RKO (cell line): ENCODE measurements at places on chromosomes 3 and 15.

DNA sequence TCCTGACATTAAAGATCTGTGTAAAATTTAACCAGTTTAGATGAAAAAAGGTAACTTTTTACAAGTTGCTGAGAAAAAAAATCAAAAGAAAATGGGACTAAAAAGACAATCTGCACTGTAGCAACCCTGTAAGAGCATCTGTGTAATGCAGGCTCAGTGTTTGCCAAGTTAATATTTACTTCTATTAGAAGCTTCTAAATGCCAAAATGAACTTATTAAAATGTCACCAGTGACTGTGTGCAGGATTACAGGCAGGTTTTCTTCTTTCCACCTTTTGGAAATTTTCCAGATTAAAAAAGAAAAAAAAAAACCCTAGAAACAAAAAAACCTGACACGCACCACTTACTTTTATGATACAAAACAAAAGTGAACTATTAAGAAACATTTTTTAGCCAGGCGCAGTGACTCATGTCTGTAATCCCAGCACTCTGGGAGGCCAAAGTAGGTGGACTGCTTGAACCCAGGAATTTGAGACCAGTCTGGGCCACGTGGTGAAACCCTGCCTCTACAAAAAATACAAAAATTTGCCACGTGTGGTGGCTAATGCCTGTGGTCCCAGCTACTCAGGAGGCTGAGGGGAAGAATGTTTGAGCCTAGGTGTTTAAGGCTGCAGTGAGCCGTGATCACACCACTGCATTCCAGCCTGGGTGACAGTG lies 87.2 kb downstream of the TJP1 start:
- no peak for DNase-seq

DNA sequence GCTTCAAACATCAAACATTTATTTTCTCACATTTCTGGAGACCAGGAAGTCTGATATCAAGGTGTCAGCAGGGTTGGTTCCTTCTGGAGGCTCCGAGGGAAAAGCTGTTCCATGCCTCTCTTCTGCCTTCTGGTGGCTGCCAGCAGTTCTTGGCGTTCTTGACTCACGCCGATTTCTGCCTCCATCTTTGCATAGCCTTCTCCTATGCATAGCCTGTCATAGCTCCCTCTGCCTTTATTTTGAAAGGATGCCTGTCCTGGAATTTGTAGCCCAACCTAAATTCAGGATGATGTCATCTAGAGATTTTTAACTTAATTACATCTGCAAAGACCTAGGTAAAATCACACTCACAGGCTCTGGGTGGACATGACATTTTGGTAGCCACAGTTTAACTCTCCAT lies 70.4 kb downstream of the RGMA start:
- DNase-seq, result no peak

DNA sequence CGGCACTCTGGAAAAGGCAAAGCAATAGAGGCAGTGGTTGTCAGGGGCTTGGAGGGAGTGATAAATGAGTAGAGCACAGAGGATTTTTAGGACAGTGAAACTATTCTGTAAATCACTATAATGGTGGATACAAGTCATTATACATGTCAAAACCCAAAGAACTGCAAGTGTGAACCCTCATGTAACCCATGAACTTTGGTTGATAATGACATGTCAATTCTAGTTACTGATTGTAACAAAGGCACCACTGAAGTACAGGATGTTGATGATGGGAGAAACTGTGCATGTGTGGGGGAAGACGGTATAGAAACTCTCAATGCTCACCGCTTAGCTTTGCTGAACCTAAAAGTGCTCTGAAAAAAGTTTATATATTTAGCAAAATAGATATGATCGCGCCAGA lies 36.0 kb downstream of the BTLA start:
- DNase-seq, result no peak

- no peak for DNase-seq
Observed at GRCh38 chr3:4751029-4751501, 228.2 kb upstream of the BHLHE40 start.

GRCh38 chr3:33057320-33058298 lies 39.3 kb downstream of the GLB1 start:
- DNase-seq, result no peak

DNA sequence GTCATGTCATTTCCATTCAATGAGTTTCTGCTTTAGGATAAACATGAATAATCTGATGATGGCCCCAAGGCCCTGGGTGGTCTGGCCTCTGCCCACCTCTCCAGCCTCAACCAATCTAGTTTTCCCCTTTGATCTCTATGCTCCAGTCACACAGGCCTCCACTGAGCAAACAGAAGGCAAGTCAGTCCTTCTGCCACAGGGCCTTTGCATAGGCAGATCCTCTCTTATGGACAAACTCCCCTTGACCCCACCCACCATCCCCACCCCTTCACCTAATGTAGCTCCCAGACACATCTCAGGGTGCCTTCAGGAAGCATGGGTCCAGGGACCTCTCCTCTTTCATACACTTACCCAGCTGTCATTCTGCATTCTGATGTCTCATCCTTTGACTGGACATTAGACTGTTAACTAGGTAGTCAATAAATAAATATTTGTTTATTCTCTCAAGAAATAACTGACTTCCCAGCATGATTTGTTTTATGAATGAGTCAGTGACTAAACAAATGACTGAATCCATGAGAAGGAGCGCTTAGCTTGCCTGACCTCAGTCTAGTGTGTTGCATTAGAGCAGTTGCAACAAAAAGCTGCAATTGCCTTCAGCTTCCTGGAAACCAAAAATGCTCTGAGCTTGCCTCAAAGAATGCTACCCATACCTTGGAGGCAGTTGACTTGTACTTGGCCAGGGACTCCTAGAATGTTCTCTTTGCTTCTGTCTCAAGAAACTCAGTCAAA lies 386.6 kb upstream of the WNT5A start:
- no peak for DNase-seq

GRCh38 chr3:6392123-6392522 lies 468.8 kb upstream of the GRM7 start:
- no peak for DNase-seq

DNA sequence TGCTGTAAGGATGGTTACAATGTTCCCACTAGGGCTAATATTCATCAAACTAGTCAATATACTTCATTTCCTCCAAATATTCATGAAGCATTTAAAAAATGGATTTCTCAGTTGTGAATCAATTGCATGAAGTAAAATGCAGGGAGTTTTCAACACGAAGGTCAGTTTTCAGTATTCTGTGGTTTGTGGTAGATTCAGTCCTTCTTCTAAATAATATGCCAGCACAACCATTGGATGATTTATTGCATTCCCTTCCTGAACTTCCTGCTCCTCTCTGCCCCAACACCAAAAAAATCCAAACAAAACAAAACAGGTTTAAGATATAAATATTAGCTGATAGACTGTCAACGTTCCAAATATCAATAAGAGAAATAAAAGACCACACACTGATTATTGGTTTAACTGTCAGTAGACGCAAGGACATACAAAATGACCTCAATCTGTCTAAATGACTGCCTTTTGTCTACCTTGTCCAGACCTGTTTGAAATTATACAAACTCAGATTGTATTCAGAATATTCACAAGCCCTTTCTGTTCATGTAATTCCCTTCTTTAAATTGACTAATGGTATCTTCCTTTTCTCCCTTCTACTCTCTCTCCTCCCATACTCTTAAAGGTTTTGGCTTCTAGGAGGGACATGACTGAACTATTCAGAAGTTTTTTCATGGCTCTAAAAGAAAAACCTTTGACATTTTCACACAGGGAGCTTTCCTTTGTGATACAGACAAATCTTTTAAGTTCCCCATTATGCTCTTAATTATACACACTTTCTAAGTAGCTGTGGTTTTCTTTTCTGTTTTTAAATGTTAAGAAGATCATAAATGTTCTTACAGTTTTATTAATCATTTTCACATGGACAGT lies 92.6 kb upstream of the STT3B start:
- no peak for DNase-seq

- no peak for DNase-seq
Observed at GRCh38 chr3:139870000-139870675, 64.8 kb upstream of the CLSTN2 start.
